ENCODE measurements at places on chromosomes 2 and 18.

GRCh38 chr2:38146275-38146906 is 70.4 kb upstream of the CYP1B1 start:
- peak; percentile 5 for DNase-seq

DNA sequence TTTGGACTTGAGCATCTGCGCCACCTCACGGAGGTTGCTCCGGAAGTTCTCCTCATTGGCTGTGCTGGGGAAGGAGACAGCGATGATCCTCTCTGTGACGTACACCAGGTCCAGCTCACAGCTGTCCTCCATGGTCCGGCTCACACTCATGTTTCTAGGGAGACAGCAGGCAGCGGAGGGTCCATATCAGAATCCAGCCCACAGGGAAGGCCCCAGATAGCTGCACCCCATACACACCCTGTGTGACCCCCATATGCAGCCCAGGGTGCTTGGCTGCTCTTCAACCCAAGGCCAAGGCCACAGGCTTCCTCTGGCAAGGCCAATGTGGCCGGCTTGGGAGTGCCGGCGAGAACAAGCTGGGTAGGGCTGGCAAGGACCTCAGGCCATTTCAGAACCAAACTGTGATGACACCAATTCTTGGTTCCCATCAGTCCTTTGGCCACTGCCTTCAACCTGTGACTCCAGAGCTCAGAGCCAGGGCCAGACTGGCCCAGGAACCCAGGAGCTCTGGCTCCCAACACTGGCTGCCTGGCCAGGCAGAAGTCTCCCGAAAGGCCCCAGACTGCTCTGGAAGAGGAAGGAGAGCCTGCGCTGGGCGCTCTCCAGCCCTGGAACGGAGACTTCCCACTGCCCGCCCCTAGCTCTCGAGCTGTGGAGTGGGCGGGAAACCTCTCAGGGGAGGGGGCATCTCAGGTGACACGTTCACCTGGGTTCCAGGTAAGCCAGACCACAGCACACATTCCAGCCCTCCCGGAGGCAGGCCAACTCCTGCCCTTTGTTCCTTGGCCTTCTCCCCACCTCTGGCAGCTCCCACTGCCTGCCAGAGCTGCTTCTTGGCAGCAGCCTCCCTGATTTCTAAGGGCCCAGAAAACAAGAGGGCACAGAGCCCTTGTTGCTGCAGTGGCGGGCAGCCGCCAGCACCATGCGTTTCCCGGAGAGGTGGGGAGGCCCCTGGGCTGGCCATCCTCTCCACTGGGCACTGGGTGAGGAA is 104.7 kb downstream of the TNS1 start:
- DNase-seq = no peak

DNA sequence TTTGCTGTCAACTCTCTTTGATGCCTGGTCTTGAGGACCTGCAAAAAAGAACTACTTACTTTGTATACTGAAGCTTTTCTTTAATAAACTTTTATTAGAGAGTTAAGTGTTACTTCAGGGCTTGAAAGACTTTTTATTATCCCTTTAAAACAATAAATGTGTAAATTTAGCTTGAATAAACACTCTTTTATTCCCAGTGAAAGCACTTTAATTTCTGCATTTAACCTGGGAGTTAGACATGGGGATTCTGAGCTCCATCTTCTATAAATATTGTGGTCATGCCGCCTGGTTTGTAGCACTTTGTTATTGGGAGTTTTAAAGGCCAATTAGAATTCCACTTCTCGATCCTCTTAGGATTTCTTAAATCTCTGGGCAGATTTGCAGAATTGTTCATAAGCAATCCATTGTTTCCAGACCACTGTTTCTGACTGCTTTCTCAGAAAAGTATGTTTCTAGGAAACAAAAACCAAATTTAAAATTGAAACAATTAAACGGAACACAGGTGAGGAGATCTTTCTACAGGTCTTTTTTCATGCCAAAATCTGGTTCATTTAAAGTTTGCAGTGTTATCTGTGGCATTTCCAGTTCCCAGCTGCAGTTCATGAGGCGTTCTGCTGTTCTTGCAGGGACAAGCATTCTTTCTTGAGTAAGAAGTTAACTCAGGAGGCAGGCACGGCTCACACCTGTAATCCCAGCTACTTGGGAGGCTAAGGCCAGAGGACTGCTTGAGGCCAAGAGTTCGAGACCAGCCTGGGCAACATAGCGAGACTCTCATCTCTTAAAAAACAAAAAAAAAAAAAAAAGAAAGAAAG is 18.1 kb upstream of the E2F6 start:
- DNase-seq = no peak

GRCh38 chr2:23600346-23600745 is 215.4 kb downstream of the KLHL29 start:
- no peak for DNase-seq

- no peak for DNase-seq
Measured at GRCh38 chr2:128435576-128436478, 117.2 kb upstream of the HS6ST1 start.
